CD4-positive, alpha-beta T cell treated with Interleukin-10 for 1 hour (primary cell): ENCODE measurements at places on chromosomes 6 and 20.

DNA sequence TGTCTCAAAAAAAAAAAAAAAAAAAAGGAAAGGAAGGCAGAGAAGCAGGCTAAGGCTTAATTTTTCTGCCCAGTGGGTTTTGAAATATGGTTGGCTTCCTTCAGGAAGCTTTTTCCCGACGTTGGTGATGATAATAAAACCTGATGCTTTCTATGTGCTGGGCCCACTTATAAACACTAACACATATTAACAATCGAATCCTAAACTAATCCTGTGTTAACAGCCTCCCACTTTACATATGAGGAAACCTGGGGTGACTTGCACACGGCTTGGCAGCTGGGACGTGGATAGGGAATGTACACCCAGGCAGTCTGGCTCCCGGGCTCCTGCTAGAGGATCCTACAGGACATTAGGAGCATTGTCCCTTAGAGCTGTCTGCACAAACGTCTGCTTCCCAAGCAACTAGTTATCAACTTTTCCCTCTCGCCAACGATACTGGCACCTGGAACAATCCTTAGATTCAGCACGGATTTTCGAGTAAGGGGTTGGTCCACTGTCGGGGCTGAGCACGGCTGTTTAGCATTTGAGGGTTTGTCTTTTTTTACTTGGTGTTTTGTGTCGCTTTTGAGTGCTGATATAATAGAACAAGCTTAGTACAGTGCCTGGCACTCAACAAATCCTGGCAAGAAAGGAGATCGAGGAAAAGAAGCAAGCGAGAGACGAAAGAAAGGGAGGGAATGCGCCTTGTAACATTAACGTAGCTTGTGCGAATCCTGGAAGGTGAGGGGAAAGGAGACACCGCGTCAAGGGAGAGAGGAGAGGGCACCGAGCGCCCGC, 622 bp upstream of the KIZ start:
- DNase-seq, result no peak

- no peak for DNase-seq
Observed at GRCh38 chr20:845941-846893, 12.7 kb downstream of the FAM110A start.

DNA sequence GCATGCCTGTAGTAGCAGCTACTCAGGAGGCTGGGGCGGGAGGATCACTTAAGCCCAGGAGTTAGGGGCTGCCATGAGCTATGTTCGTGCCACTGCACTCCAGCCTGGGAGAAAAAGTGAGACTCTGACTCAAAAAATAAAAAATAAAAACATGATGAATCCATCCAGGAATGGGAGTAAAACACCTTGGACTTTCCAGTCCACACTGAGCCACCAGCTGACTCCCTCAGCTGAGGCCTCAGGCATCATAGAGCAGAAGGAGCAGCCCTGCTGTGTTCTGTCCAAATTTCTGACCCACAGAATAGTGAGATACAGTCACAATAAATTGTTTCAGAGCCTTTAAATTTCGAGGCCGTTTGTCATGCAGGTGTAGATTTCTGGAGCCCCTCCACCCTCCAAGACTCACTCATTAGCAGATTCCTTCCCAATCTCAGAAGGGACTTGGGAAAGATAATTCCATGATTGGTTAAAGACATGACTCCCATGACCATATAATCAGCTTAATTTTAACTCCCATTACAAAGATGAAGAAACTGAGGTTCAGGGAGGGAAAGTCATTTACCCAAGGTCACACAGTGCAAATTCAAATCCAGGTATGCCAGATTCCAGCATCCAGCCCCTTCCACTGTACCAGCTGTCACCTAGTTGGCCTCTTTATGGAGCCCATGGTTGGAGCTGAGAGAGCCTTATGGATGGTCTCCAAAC, 9.0 kb upstream of the MMP9 start:
- DNase-seq, result no peak

DNA sequence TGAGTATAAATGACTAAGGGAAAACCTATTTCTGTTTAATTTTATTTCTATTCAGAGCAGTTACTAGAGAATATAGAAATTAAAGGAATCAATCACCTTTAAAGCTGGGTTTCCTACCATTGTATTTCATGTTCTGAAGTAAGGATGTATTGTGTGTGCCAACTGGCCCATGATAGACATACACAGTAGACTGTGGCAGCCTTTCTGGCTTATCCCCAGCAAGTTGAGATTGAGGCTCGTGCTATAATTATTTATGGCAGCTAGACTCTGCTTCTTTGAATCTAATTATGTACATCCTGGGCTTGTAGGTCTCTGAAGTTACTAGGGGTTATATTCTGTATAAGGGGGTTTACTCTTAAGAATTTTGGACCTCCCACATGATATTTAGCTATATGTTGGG, 44.4 kb downstream of the ZNF292 start:
- DNase-seq, result no peak

DNA sequence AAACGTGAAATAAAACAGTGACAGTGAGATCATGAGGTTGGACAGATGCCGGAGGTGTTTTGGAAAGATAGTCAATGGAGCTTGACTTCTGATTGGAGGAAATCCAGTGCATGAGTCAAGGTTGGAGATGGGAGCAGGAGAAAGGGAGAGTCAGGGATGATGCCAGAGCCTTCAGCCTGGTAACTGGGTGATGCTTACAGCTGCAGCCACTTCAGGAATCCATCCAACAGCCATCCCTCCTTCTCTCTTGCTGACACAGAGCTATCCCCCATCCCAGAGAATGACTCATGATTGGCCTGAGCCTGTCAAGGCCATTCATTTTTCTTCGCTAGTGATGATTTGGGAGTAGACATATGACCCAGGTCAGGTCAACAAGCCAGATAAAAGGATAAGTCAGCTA, 112.8 kb downstream of the SAMD5 start:
- no peak for DNase-seq

DNA sequence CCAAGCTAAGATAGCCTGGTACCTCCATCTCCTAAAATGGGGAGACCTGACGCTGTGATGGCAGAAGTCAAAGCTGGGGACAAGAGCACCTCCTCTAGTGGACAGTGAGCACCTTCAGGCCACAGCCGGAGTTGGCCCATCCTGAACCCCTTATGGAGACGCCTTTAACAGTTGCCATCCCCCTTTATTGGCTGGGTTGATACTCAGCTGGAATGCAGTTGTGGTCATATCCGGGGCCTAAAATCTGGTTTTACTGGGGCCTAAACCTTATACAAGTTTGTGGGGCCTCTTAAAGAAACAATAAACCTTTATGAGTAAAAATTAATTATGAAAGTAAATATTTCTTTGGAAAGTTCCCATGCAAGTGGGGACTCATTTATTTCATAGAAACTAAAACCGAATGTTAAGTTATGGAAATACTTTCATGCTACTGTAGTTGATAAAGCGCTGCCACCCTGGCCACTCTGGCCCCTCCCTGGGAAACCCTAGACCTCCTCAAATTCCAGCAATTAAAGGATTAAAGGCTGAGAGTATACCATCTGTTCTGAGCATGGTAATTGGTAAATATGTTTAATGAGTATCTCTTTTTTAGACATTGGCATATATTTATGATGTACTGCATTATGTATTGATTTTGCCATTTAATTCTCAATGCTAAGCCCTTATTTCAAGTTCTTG, 95.1 kb upstream of the SASH1 start:
- no peak for DNase-seq

- DNase-seq, result no peak
Observed at GRCh38 chr6:35557239-35557638, 44.5 kb upstream of the TULP1 start.

DNA sequence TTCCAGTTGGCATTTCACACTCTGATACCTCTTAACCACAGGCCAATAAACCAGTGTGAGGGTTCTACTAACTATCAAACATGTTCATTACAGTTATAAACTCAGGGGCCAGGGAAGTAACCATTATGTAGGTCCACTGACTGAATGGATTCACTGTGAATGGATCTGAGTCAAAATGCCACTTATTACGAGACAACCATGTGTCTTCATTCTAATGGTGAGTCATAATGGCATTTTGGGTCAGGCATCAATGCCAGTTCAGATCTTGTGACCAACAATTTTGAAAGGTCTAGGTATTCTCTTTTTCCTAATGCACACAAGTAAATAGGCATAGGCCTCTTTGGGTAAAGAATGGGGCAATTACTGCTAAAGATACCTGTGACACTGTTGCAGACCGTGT, 112.2 kb upstream of the HEY2 start:
- no peak for DNase-seq

DNA sequence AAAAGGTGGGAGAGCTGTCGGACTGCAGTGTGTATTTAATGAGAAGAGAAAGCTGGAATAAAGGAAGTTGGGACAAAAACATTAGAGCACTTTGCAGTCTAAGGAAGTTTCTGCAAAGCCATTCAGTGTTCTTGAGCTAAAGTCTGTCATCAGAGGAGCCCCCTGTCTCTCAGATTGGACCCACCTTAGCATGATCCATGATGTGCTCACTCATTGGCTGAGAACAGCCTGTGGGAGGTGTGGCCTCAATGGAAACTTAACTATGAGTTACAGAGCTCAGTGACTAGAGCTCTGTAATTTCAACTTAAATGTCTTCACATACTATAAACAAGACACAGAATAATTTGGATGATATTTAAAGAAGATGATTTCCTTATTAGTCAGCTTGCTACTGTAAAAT, 437.0 kb downstream of the BTBD3 start:
- no peak for DNase-seq

GRCh38 chr6:48281217-48281616, 170.2 kb upstream of the PTCHD4 start:
- no peak for DNase-seq

DNA sequence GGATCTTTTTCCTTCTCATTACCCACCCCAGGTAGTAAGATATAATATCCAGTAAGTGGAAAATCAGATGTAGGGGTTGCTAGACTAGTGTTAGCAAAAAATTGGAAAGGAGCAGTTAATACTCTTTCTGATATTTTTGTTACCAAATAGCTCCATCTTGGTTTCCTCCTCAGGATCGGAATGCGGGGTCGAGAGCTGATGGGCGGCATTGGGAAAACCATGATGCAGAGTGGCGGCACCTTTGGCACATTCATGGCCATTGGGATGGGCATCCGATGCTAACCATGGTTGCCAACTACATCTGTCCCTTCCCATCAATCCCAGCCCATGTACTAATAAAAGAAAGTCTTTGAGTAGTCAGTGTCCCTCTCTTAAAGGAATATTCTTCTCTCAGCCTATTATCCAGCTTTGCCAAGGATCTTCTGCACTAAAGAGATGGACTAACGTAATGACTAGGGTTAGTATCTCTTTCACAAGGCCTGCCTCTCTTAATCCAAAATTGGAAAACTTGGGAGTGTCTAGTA, 1.5 kb downstream of the ROMO1 start:
- DNase-seq, result no peak

DNA sequence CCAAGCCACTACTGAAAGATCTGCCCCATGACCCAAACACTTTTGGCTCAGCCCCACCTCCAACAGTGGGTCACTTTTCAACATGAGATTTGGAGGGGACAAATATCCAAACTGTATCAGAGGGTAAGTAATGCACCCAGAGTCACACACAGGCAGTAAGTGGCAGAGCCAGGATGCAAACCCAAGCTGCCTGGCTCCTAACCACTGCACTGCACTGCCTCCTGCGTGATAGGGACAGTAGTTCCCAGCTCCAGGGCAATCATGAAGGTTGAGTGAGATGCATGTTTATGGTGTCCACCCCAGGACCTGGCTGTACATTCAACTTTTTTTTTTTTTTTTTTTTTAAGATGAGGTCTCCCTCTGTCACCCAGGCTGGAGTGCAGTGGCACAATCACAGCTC, 88.2 kb downstream of the TOX2 start:
- DNase-seq, result no peak

DNA sequence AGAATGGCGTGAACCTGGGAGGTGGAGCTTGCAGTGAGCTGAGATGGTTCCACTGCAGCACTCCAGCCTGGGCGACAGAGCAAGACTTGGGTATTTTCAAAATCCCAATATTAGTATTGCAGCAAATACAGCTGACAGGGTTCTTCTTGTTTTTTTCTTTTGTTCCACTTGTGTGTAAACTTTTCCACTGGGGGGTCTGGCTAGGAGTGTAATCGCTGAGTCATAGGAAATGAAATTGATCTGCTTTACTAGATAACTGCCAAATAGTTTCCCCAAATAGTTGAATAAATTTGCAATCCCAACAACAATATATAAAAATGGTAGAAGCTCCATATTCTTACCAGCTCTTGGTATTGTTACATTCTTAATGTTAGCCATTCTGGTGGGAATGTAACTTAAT, 526.0 kb upstream of the SOX4 start:
- DNase-seq, result no peak

DNA sequence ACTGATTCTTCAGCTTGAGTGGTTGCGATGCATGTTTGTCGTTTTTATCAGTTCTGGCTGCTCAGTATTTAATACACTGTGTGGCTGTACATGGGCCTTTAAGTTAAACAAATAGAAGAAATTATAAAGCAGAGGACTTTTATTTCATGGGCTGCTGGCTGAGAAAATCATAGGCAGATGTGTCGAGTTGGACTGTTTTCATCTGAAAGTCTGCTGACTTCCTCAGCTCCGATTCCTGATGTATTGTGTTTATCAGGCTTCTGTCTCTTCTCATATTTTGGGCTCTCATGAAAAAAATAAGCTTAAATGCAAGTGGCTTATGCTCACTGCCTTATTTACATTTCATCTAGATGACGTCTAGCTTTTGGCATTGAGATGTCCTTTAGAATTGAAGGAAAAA, 129.5 kb upstream of the GGTLC1 start:
- DNase-seq, result no peak

DNA sequence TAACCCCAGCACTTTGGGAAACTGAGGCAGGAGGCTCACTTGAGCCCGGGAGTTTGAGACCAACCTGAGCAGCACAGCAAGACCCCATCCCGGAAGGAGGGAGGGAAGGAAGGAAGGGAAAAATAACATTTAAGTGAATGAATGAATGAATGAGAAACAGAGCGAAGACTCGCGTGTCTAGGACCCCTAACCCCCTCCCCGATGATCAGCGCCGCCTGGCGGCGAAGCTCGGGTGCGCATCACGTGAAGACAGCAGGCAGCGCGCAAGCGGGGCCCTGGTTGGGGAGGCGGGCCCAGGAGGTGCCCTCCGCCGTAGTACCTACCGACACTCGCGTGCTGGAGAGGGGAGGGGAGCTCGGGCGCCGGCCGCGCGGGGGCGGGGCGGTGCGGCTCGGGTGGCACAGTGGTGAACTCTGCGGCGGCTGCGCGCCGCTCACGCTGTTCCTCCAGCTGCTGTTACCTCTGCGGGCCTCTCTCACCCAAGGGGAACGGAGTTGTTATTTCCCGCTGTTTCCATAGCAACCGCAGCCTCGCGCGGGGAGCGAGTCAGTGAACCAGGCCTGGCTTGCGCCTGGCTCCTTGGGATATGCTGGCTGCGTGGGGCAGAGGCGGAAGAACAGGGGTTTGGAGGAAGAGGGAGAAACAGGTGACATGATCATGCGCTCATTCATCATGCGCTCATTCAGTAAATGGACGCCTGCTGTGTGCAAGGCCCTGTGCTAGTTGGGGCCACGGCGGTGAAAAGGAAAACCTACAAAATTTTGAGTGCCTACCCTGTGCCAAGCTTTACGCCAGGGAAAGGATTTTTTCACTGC, 2.0 kb upstream of the DCDC2 start:
- DNase-seq, result peak; percentile 80

GRCh38 chr6:155126727-155127439, 131.8 kb downstream of the TIAM2 start:
- DNase-seq, result no peak

GRCh38 chr6:134178161-134179044, 126.0 kb upstream of the SLC2A12 start:
- peak; percentile 85 for DNase-seq
